Activated T-helper 1 cell treated with anti-CD3 and anti-CD28 coated beads, Interleukin-12 subunit alpha, Interleukin-12 subunit beta, Interleukin-2, Interleukin-4 antibody, amounts not matched to agents 30 ng/mL and 10 ng/mL and 1 ng/mL, durations not matched to agents 14 hours and 24 hours and 36 hours (primary cell): ENCODE measurements at places on chromosomes 13 and 19. TPM values are rescaled to one million over a fixed set of nuclear protein-coding genes. Genes with fewer than 3 reads are reported as not detected.

NLRP8 gene
- not detected in 2 replicates for total RNA-seq

IGFL1 gene
- total RNA-seq, result not detected in 2 replicates

CEACAM16 gene
- not detected in 2 replicates for total RNA-seq

MYBPC2 gene
- 0.22 and 0.47 TPM in 2 replicates for total RNA-seq

HS6ST3 gene
- not detected in 2 replicates for total RNA-seq

ELSPBP1 gene
- not detected in 2 replicates for total RNA-seq

NLRP9 gene
- not detected in 2 replicates for total RNA-seq

KPNA3 gene
- 54.7 and 55.0 TPM in 2 replicates for total RNA-seq

NLRP7 gene
- total RNA-seq, result not detected in 2 replicates

PSG11 gene
- total RNA-seq, result not detected in 2 replicates
